ENCODE measurements at places on chromosomes 4 and X.

DNA sequence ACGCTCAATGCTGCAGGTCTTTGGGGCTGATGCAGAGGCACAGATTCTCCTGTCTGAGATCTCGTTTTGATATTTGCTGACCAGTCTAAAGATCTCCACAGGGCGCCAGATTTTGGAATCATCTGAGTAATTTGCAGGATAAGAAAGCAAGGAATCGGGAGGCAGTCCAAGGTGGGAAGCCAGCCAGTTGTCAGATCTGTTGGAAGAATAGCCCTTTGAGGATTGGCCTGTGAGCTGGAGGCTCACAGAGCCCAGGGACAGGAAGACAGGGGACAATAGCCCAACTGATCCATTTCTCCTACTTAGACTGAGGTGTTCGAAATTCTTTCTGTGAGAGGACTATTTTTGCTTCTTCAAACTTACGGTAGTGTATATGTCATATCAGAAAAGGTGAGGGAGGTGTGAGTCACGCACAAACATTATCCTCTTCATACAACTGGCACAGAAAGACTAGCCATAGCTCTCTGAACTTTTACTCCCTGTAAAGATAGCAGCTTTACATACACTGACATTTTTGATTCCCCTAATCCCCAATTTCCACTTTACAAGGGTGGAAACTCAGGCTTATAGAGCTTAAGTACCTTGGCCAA, 8.8 kb downstream of the DIPK2B start:
- no peak for DNase-seq

DNA sequence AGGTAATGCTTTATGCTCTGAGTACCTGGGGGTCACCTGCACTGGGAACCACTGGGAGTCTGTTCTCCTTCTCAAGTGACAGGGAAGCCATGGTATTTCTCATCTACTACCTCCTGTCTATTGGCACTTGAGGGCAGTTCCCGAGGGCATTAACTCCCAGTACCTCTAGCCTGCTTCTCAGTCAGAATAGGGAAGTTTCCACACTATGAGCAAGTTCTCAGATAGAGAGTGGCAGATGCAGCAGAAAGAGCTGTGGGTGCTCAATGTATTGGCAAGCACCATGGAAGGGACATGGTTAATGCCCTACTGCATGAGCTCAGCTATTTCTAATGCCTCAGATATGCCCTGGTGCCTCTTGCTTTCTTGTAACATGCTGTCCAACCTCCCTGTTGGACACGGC, 74.1 kb downstream of the ANOS1 start:
- no peak for DNase-seq

DNA sequence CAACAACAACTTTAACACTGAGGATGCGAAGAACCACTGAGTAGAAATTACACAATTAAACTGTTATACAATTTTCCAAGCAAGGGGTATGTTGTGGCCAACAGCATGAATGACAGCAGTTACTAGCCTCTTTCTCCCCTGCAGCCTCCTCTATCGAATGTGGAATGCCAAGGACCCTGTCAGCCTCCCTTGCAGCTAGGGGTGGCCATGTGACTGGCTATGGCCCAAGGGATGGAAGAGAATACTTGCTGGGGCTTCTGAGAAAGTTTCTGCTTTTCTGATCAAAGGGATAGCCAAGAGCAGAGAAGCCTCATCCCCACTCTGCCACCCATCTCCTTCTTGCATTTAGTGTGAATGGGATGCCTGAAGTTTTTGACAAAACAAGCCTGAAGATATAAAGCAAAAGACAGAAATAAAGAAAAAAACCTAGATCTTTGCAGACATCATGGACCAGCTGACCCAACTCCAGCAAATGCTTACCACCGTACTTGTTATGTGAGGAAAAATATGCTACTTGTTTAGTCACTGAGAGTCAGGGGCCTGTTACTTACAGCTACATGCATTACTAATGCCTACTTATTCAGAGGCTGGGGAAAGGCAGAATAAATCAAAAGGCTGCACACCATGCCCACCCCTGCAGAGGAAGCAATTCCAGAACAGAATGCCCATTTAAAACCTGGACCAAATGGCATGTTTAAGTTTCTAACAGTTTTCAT, 32.0 kb downstream of the DCTD start:
- no peak for DNase-seq

GRCh38 chrX:53479301-53479700, 45.1 kb upstream of the HSD17B10 start:
- DNase-seq = peak; percentile 34

GRCh38 chr4:20829617-20830357, 129.5 kb downstream of the PACRGL start:
- DNase-seq = no peak

DNA sequence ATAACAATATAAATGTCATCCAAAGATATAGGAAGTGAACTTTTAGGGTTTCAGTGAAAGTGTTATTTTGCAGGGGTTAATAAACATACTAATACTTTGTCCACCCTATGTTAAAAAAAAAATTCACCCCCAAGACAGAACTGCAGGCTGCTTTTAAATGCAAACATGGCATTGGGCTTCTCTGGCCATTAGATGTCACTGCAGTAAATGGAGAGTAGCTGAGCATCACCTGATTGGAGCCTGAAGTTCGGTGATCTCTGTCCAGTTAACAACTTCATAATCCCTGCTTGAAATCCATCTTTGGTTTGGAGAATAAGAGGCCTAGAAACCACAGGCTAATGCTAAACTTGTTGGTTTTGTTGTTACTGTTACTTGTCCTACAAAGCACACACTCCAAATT, 18.7 kb downstream of the SLC25A43 start:
- DNase-seq = peak; percentile 38

DNA sequence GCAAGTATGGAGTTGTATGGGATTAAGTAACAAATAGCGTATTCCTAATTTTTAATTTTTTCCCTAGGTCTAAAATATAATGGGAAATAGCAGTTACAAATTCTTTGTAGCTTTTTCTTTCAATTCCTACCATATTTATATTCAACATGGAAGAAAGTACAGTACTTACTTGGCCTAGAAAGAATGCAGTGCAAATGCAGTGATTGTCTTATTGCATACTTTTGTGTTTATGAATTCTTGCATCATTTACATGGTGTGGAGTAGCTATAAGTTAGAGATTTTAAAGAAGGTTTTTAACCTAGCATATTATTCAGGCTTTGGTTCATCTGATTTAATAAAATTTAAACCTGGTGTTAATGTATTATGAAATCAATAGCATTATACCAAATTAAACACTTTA, 263.3 kb downstream of the BMPR1B start:
- DNase-seq = no peak

DNA sequence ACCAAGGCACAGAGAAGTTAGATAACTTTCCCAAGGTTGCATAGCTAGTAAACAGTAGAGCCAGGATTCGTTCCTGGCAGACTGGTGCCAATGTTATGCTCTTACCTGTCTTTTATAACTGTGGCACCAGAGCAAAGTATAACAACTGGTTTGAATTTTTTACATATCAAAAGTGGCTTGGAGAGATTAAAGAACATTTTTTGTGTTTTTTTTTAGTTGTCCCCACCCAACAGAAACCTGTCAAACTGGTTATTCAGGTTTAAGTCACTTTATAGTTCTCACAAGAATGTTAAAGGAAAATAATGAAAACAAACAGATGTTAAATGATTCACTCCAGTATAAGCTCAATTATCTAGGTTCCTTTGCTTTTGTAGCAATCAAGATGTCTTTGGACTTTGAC, 15.6 kb upstream of the FAM47E start:
- no peak for DNase-seq

DNA sequence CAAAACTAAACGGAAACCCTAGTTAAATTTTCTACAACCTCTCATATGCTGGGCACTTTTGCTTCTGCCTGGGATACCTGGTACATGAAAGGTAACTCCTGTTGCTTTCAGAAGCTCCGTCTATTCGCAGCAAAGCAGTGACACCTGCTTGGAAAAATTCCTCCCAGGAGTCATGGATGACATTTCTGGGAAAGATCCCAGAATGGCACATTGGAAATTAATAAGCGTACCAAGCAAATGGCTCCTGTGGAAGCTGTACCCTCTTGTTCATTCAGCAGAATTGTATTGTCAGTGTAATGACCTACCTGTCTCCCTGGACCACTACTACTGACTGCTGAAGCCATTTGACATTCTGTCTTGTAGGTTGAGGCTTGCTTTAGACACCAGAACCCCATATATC, 349.7 kb upstream of the NOCT start:
- DNase-seq = no peak

DNA sequence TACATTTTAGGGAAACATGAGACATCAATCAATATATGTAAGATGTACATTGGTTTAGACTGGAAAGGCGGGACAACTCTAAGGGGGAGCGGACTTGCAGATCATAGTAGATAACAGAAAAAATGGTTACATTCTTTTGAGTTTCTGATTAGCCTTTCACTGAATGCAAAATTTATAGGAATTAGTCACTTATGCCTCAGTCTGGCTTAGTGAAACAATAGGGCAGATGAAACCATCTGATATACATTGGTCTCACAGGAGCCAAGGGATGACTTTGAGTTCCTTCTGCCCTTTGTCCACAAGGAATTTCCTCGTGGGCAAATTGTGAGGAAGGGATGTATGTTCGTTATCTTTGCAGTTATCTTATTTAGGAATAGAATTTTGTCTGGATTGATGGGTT, 128.2 kb downstream of the ARSF start:
- no peak for DNase-seq

DNA sequence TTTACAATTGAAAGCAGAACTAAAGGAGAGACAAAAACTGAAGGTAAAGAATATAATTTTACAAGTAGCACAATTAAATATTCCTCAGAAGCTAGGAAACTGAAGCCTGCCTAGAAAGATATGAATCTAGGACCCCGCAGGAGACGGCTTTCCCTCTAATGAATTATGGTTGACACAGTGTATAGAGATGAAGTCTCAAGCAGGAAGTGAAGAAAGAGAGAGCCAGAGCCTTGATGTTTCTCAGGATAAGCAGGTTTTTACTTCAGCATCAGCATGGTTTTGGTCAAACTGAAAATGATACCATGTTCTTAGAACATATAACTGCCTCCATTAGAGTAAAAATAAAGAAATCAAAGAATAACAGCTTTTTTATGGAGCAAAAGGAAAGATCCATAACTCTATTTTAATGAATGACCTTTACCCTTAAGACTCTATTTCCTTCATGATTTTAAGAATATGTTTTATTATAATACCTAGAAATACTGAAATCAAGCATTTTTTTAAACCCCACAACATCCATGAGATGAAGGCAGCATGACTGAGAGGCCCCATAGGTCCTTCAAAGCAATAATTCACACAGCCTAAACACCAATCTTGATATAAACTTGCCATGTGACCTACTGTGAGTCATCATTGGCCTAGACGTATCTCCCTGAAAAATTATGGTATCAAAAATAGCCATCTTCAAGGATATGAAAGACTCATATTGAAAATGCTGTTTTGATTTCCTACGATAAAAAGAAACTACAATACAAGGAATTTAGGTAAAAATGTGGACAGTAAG, 193.4 kb downstream of the PRDM5 start:
- no peak for DNase-seq

DNA sequence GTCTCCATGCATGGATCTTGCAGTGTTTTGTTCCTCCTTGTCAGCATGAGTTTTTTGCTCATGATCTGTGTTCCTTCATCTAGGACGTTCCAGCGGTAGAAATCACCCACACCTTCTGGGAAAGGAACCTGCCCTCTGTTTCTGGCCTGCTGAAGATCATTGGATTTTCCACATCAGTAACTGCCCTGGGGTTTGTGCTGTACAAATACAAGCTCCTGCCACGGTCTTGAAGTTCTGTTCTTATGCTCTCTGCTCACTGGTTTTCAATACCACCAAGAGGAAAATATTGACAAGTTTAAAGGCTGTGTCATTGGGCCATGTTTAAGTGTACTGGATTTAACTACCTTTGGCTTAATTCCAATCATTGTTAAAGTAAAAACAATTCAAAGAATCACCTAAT, 88.2 kb downstream of the MAOA start:
- DNase-seq = no peak

DNA sequence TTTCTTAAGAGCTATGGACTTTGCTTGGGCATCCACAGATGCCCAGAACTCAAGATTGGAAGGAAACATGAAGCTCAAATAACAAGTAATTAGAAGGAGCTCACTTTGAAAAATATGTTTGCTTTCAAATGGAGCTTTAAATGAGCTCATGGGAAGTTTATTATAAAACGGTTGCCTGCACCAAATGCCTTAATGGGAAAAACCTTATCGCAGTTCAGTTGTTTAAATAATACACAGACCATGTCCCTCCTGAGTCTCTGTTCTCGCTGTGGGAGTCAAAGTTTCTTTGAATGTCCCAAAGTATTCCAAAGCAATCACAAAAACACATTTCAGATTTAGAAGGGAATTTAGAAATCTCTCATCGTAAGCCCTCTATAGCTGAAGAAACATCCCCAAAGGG, 31.6 kb upstream of the STIM2 start:
- no peak for DNase-seq

DNA sequence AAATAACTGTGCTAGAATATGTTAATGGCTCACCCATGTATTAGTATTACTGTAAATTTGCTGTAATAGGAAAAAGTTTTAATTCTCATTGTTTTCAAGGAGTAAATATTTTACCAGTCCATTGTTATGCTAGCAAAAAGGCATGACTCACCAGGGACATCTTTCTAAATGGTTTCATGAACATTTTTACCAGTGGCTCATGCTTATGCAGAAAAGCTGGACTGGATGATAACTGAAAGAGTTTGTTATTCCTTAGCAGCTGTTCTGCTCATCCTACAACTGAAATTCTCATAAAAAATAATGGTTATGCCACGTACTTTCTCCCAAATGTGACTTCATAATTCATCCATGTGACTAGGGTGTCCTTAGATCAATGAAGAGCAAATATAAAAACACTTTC, 111.9 kb upstream of the PCDH18 start:
- DNase-seq = no peak

- no peak for DNase-seq
Measured at GRCh38 chrX:30153881-30154260, 61.5 kb upstream of the MAGEB2 start.

GRCh38 chrX:154458116-154458953, at the start of gene PLXNA3:
TSS of gene PLXNA3 (plus strand) at chrX:154458281. CDS start at chrX:154460184, 1,903 bp downstream.
- DNase-seq = no peak

- no peak for DNase-seq
Measured at GRCh38 chr4:183960046-183960420, 54.9 kb downstream of the STOX2 start.

GRCh38 chr4:152950402-152951274, 14.5 kb downstream of the FHDC1 start:
- no peak for DNase-seq

- no peak for DNase-seq
Measured at GRCh38 chrX:37666516-37666915, 19.1 kb upstream of the XK start.

DNA sequence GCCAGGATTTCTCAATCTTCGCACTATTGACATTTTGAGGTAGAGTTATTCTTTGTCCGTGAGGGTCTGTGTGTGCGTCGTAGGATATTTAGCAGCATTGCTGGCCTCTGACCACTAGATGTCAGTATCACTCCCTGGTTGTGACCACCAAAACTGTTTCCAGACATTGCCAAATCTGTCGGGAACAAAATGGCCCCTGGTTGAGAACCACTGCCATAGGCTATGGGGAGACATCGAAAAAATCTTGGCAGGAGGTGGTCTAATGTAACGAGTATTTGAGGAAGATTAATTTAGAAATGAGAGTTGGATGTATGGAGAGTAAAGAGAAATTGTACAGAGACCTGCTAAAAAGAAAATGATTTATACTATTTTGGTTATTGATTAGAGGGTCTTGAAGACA, 108.4 kb downstream of the DOCK11 start:
- peak; percentile 86 for DNase-seq
